ENCODE measurements at places on chromosomes 2 and 18.

- DNase-seq: no peak
Measured at GRCh38 chr2:133854603-133855200, 286.4 kb upstream of the NCKAP5 start.

GRCh38 chr18:75122334-75122958, 86.5 kb downstream of the PTGR3 start:
- no peak for DNase-seq

DNA sequence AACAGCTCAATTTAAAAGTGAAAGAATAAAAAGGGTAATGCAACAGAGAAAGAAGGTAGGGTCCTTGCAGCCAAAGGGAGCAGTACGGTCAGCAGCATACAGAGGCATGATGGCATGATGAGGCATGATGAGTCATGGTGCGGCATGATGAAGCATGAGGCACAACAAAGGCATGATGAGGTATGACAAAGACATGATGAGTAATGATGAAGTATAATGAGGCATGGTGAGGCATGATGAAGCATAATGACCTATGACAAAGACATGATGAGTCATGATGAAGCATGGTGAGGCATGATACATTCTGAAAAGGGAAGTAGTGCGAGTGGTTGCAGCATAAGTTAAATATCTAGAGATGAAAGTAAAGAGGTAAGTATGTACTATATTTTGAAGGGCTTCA, 673.2 kb downstream of the TMEM182 start:
- no peak for DNase-seq

GRCh38 chr2:2933426-2933825, 444.2 kb downstream of the EIPR1 start:
- DNase-seq: no peak

DNA sequence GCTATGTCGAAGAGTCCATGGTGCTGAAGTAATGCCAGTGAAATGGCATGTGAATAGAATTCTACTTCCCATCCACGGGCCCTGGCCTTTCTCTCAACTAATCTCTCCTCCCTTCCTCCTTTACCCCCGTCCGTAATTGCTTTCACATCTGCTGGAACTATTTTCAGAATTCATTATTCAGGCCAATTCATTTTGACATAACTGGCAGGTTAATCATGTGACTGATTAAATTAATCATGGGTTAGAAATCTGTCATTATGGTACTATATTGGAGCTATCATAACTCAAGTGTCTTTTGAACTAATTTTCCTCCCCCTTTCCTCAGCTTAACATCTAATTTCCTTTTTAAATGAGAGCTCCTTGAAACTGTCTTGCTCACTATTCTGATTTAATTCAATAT, 66.9 kb downstream of the ZDBF2 start:
- no peak for DNase-seq

DNA sequence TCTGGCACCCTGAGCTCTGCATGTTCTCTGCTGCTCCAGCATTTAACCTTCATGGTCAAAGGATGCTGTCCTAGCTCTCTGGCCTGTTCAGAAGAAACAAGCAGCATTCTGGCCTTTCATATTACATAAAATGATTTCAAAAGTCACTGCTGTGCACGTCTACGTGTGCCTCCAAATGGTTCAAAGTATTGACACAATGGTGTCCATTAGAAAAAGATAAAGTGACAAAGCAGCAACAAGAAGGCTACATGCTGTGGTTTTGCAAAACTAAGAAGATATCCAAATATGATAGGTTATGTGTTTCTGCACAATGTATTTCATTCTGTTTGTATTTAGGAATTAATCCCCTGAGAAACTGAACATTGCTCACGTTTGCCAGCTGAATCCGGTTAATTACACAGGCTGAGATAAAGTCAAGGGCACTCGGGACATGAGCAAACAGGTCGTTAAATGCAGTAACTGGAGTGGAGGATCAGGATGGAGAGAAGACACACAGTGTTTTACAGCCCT, 258.5 kb downstream of the DOK6 start:
- DNase-seq: no peak

GRCh38 chr18:78919956-78920355, 59.7 kb upstream of the SALL3 start:
- DNase-seq: no peak

DNA sequence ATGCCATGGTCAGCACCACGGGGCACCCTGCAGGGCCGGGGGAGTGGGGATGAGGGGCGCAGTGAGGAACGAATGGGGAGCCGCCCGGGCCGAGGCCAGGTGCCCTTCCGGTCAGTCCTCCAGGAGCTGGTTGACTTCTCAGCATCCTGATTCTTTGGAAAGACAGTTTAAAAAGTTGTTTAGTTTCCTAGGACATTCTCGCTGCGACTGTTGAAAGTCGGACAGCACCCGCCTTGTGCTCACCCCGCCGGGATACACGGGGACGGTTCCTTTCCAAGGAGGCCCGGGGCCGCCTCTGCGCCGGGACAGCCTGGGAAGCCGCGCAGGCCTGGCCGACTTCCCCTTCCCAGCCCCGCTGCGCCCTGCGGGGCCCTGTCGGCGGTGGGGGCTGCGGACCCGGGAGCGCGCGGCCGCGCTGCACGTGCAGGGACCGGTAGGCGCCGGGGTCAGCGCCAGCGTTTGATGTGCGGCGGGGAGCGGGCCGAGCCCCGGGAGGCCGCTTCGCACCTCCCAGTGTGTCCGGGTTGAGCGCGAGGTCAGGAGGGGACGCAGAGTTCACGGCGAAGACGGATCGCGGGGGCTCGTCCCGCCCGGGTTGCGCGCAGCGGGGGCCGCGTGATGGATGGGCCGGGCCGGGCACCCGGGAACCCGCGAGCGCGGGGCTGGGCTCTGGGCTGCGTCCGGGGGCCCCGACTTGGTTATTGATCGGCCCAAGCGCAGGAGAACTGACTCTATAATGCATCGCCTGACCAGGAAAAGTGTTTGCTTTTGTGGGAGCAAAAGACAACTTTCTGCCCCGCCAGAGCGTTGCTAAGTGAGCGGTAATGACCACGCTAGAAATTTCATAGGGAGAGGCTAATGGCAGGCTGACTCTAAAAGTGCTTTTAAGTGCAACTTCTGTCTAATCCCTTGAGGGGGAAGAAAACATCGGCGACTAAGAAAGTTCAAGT, 28.0 kb upstream of the SMIM21 start:
- DNase-seq: no peak

DNA sequence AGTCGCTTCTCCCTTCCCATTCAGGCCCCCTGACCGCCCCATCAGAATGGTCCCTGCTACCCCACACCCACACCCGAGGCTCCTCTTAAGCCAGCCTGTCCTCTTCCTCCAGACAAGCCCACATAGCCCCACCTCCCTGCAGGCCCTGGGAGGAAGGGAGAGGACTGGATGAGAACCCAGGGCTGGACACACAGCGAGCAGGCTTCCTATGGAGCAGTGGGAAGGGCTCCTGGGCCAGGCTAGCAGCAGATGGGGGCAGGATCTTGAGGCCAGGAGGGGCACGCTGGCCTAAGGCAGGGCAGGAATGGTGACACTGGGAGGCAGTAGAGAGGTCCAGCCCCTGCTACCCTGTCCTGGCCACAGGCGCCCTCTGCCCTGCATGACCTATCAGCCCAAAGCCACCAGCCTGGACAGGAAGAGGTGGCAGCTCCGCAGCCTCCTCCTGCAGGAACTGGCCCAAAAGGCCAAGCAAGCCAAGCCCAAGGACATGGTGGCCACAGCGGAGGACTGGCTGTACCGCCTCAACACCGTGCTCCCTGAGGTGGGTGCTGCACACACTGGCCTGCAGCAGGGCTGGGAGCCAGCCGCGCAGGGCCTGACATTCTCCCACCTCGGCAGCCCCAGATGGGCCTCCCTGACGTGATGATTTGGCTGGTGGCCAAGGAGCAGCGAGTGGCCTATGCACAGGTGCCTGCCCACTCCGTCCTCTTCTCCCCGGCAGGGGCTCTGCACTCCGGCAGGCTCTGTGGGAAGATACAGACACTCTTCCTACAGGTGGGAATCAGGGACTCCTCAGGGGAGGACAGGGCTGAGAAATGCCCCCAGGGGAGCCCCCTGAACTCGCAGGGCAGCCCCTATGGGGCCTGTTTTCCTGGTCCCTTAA, 43.3 kb downstream of the FER1L5 start:
- DNase-seq: no peak

DNA sequence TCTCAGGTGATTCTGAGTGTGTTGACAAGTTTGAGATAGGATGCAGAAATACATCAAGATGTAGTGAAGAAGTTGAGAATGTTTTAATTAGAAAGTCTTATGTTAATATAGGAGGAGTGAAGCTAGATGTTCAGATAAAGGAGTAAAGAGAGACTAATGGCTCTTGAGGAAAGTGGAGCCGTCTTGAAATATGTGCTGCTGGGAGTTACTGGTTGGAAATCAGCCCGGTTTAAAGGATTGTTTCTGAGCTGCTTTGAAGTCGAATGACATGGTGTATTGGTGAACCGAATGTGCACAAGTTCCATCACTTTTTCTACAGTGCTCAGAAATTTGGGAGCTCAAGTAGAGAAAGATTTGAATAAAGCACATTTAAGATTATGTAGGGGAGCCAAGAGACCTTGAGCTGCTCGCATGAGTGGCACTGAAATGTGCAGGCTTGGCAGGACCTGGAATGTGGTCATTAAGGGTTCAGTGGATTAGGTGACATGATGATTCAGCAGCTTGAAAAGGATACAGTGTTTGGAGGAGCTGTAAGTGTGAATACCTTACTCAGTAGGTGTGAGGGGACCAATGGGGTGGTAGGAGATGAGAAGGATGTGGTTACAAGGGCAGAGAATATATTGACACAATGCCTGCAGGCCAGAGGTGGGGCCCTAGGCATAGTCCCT, 68.6 kb downstream of the CAB39 start:
- no peak for DNase-seq

- DNase-seq: no peak
Measured at GRCh38 chr2:204753841-204754240, 208.6 kb downstream of the PARD3B start.

DNA sequence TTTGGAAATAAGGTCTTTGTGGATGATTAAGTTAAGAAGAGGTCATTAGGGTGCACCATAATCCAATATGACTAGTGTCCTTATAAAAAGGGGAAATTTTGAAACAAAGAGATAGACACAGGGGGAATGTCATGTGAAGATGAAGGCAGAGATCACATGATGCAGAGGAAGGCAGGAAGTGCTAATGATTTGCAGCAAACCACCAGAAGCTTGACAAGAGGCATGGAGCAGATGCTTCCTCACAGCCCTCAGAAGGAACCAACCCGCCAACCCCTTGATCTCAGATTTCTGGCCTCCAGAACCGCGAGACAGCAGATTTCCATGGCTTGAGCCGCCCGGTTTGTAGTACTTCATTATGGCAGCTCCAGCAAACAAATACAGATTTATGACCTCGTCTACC, 17.4 kb upstream of the SMARCAL1 start:
- no peak for DNase-seq

DNA sequence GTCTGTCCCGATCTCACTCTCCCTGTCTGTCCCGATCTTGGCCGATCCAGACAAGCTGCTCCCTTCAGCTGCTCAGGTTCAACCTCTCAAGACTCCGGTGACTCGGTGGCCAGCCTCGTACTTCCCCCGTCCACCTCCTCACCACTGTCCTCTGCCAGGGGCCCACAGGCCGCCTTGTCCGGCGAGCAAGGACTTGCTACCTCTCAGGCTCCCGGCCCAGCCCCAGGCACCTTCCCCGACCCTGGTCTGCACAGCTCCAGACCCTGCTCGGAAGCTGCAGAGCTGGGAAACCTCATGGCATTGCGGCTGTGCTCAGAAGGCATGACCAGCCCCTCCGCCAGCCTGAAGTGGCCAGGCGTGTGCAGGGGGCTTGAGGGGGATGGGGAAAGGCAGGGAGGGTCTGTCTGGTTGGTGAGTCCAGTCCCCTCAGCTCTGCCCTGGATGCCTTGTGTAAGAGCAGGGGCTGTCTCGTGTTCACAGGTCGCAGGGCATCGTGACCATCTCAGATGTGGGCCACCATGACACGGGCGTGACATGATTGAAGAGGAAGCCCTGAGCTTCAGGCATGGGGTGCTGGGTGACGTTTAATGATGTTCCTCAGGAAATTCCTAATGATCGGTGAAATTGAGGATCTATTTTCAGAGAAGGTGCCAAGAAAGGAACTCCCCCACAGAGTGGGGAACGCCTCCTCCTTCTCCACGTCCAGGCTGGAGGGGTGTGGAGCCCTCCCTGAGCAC, 121.2 kb upstream of the CTDP1 start:
- DNase-seq: no peak

DNA sequence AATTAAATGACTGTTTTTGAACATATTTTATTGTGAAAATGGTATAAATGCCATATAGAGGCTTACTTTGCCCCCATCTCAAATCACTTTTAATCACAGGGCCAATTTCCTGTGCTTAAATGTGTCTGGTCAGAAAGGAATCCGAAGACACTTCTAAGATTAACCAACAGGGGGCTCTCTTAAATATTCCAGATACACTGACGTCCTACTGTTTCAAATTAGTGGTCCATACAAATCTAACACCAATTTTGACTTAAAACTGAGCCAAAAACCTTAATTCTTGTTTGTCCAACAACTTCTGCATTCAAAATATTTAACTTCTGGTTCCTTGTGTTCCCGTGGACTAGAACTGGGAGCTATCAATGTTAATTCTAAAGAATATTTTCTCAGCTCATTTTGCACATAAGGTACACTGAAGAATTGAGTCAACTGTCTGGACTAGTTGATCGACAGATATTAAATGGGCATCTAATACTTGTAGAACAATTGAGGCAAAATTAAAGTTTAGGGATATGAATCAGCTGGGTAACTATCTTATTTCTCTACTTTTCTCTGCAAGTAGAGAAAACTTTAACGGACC, 557.5 kb downstream of the ARHGAP15 start:
- peak; percentile 9 for DNase-seq

DNA sequence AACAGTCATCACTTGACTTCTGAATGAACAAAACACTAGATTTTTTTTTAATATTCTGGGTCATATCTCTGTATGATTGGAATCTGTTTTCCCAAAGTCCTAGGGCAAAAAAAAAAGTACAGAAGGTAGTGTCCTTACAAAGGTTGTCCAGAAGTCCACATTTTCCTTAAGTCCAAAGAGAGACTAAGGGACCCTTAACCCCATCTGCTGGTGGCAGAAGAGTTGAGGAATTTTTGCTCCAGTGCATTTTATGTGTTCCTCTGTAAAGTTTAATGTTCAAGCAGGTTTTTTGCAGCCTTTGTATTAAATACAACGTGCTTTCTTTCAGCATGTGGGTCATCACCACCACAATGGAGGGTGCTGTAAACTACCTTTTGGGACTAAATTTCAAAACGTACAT, 215.9 kb downstream of the SP3 start:
- DNase-seq: no peak

DNA sequence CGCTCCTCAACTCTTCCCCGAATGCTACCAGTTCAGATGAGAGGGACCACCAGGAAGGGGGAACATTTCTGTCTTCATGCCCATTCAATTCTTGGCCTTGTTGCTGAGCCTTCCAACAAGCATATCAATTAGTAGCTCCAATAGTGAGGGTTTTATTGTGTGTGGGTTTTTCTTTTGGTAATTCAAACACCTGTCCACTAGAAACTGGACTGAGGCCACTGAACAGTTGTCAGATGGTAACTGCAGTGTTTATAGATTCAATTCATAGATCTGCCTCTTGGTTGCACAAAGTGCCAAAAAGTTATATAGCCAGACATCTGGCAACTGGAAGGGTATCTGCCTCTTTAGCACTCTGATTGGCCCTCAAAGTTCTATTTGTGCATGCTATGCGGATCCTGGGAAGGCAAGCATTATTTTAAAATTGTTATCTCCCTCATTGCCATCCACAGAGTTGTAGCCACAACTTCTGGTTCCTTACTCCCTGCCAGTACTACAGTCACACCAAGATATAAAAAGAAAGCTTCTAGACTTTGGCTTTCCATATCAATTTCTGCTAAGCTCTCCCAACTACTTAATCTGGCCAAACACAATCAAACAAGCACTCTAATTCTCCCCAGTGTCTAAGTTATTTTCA, 83.3 kb upstream of the ZNF521 start:
- no peak for DNase-seq

- peak; percentile 61 for DNase-seq
Measured at GRCh38 chr2:121210691-121211090, 74.3 kb downstream of the TFCP2L1 start.

Data from H54 (cell line).